ENCODE measurements at places on chromosomes 1 and 21.

DNA sequence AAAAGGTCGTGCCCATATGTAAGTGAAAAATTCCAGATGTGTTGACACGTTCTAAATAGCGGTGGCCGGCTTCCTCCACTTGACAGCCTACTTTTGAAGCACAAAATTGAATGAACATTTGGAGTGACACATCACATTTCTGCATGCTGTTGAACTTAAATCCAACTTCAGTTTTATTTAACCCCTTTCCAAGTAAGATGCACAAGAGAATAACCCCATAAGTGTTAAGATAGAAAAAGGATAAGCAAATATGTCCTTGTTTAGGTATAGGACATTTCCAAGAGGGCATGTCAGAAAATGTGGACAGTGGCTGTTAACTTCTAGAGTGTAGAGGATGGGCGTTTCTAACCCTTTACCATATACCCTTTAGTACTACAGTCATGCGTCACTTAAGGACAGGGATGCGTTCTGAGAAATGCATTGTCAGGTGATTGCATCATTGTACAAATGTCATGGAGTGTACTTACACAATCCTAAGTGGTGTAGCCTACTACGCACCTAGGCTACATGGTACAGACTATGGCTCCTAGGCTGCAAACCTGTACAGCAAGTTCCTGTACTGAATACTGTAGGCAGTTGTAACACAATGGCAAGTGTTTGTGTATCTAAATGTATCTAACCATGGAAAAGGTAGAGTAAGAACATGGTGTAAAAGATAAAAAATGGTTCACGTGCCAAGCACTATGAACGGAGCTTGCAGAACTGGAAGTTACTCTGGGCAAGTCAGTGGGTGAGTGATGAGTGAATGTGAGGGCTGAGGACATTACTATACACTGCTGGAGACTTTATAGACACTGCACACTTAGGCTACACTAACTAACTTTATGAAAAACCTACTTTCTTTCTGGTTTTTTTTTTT, 9.3 kb upstream of the FAM89A start:
- no peak for DNase-seq

- DNase-seq = no peak
These were observed 11.9 kb downstream of the FASLG start for GRCh38 chr1:172670791-172671190.

GRCh38 chr1:196628838-196629237, 20.6 kb upstream of the KCNT2 start:
- DNase-seq = no peak

DNA sequence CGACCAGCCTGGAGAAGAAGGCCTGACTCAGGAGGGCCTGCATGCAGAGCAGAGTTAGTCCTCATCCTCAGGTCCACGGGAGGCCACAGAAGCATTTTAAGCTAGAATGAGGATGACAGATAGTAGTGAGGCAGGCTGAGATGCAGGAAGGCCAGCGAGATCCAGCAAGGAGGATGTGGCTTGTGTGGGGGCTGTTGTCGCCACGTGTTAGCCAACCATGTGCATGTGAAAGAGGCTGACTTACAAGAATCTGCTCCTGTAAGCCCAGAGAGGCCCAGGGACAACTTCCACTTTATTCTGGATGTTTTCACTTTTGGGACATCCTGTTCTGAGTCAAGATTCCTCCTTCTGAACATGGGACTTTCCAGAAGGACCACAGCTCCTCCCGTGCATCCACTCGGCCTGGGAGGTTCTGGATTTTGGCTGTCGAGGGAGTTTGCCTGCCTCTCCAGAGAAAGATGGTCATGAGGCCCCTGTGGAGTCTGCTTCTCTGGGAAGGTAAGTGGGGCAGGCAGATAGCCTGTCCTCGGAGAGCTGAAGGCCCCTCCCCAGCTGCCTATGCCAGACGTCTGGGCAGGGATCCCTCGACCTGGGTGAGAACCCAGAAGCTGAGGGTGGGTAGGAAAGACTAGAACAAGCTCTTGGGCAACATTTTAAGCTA, at the start of gene SLAMF8:
Gene SLAMF8, plus strand, starts transcription at position 433 of the 661 bp plus-strand sequence. Its CDS starts 26 bp downstream, at position 459.
- no peak for DNase-seq

DNA sequence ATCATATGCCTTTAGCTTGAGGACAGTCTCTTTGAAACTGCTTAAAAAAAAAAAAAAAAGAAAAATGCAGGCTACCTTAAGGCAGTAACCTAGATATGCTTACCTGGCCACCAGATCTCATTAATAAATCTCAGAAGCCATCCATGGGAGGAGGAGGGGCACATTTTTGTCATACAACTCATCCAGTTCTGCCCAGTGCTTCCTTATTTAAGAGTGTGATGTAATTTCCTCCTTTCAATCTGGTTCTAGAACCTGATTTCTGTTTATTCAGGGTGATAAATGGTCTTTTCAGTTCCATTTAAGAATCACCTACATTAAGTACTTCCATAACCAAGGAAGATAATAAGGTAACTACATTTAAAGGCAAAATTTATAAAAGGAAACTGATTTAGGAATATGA, 6.1 kb downstream of the ERRFI1 start:
- no peak for DNase-seq

DNA sequence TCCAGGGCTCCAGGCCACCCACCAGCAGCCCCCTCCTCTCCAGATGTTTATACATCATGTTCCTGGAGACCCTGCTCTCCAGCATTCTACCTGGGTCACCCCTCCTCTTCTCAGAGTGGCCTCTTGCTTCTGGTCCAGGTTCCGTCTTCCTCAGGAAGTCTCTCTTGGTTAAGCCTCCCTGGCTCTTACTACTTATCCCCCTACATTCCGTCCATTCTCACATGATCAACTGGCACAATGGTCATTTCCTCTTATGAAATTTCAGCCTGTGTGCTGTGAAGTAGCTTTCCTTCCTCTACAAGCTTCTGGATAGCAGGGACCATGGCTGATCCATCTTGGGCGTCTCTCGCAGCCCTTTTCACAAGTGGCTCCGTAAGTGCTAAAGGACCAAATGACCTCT, 33.9 kb upstream of the ATP2B4 start:
- DNase-seq = no peak

DNA sequence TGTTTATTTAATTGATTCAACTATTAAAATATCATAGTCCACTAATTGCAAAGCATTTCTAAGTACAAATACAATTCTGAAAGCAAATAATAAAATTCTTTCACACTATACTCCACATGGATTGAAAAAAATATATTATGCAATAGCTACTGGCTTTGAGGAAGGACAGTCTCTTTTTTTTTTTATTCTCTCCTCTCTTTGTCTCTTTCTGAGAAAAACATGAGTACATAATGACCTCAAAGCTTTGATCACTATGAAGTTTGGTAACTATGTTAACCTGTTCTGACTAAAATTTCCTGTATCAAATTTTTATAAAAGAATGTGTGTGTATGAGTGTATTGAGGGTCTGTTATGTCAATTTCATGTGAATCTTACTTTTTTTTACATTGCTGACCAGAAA, 96.2 kb downstream of the RGS2 start:
- no peak for DNase-seq

GRCh38 chr1:77872645-77873044, 15.8 kb upstream of the NEXN start:
- DNase-seq = no peak

GRCh38 chr1:26280333-26281042, 602 bp downstream of the SH3BGRL3 start:
- no peak for DNase-seq

- DNase-seq = no peak
These were observed 1.0 kb upstream of the KAZN start for GRCh38 chr1:14597343-14598006.

- DNase-seq = no peak
These were observed 6.6 kb downstream of the SDC3 start for GRCh38 chr1:30901798-30902581.

Measured in GM04504 (cell line).